AML-193 (cell line): ENCODE measurements at places on chromosomes 5 and 9.

- DNase-seq, result no peak
Observed at GRCh38 chr5:123249446-123249845, 160.4 kb downstream of the PRDM6 start.

DNA sequence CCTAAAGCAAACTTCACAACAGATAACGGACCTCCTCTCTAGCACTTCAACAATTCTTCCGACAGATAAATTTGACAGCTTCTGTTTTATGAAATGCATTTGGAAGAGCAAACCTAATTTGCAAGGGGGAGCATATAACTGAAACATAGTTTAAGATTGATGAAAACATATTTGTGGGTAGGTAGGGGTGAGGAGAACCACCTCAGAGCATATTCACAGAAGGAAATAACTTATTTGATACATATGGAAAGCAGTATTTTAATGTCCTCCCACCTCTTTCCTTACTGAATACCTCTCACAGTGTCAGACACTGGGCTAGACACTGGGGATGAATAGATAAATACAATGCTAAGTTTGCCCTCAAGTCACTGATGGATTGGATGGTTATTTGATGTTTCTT is 384.8 kb downstream of the MAT2B start:
- no peak for DNase-seq

- DNase-seq, result no peak
Observed at GRCh38 chr9:14992516-14992915, 82.3 kb upstream of the FREM1 start.

DNA sequence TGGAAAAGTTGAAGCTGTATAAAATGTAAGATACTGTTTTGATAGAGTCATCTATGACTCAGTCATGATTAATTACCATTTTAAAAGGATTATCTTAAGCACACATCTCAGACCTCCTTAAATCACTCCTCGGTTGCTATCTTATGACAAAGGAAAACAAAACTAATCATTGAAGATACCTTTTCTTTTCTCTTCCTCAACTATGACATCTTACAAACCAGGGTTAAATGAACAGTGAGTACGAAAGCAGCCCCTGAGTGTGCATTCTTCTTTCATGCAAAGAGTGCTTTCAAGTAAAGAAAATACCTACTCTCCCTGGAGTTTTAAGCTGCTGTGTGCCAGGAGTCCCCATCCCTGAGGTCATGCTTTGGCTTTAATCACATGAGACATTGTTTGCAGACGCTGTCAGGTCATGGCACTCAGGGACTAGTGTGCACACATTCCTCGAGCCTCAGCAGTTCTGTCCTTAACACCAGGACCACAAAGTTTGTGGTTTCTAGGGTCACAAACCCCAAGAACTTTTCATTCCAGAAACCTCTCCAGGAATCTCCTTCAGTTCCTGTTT is 86.7 kb upstream of the ICE1 start:
- no peak for DNase-seq

DNA sequence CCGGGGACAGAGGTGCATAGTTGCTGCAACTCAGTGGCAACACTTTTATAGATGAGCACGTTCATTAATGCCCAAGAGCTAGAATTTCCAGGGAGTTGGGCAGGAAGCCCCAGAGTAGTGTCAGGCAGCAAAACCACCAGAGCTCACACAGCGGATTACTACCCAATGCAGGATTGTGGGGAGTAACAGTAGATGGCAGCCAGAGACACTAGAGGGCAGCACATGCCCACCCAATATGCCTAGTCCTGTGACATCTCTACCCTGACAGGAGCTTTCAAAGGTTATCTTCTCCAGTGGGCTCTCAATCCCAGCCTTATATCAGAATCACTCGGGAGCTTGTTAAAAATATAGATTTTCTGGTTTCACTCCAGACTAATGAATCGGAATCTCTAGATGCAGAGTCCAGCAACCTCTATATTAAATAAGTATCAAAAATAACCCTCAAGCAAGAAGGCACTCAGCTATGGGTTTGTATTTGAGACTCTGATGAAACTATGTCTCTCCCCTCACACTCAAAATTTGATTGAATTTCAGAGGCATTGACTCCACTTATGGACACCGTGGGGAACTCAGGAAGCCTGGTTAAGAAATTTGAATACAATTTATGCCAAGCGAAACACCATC is 58.4 kb upstream of the PHF24 start:
- DNase-seq, result peak; percentile 67

DNA sequence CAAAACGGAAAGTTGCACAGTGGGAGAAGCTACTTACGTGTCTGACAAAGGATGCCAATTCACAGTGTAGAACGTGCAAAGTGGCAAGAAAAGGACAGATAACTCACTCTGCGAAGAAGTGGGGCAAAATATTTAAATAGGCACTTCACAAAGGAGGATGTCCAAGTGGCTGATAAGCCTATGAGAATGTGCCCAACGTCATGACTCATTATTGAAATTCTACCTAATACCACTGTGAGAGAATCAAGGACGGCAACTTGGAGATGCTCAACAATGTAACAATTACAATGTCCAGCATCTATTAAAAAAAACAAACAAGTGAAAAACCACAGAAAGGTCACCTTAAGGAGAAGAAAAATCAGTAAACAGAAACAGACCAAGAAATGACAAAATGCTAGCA is 59.0 kb downstream of the NACC2 start:
- DNase-seq, result no peak

DNA sequence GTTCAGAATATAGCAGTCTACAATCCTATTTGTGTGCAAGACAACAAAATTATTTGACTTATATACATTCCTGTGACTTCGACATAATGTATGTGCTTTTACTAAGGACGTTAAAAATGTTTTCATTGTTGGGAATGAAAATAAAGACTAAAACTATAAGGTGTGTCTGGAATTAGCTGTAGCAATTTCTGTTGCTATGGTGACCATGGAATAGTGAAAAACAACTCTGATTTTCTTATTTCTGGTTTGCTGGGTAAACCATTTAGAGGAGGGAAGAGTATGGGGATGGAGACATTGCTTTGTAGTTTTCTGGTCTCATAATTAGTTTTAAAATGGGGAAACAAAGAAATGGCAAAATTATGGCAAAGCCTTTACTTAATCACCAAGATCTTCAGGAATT is 343.2 kb downstream of the SEMA5A start:
- DNase-seq, result no peak

- DNase-seq, result no peak
Observed at GRCh38 chr5:15938961-15939360, 240.6 kb downstream of the MARCHF11 start.

- DNase-seq, result no peak
Observed at GRCh38 chr5:2164586-2164985, 281.9 kb upstream of the IRX4 start.

DNA sequence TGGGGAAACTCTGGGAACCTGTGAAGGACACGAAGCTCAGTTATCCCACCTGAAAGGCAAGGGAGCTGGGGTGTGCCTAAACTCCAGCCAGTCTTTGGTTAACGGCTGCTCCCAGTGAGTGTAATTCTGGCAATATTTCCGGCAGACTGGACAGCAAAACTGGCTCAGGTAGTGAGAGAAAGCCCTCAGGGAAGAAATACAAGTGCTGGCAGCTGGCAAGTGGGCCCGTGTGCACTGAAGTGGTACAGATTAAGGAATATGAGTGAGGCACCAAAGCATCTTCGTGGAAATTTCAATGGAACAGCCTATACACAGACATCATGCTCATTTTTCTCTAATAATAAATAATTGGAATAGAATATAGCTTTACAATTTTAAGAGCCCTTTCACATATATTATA is 56.2 kb downstream of the ABHD17B start:
- DNase-seq, result no peak

GRCh38 chr5:152188251-152188650 is 216.8 kb downstream of the NMUR2 start:
- no peak for DNase-seq

GRCh38 chr5:133396187-133396741 is 216.1 kb downstream of the FSTL4 start:
- no peak for DNase-seq

DNA sequence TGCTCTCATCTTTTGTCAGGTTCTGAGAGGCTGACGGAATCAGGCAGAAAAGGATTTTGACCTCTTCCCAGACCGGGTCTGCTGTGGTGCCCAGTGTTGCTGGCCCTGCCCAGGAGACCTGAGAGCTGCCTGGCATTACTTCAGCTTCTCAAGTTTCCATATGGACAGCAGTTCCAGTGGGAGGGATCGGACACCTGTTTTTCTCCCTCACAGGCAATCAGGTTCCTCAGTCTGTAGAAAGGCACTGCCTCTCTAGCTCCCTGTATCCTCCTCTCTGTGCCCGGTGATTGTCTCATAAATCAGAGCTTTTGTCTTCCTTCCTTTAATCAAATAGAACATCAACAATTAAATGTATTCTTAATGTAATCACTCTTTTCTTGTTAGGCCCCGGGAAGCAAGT is 198.7 kb downstream of the SEMA6A start:
- no peak for DNase-seq

DNA sequence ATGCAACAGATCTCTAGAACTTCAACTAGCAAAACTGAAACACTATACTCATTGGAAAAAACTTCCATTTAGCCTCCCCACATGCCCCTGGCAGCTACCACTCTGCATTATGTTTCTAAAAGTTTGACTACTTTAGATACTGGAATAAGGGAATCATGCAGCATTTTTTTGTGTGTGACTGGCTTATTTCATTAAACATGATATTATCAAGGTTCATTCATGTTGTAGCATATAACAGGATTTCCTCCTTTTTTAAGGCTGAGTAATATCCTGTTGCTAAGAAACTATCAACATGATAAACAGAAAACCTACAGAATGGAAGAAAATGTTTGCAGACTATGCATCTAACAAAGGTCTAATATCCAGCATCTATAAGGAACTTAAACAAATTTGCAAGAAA is 597.9 kb downstream of the DMRTA1 start:
- no peak for DNase-seq

GRCh38 chr9:28909526-28909925 is 1336.2 kb upstream of the C9orf72 start:
- DNase-seq, result no peak

- no peak for DNase-seq
Observed at GRCh38 chr5:138721979-138722378, 31.2 kb upstream of the CTNNA1 start.

DNA sequence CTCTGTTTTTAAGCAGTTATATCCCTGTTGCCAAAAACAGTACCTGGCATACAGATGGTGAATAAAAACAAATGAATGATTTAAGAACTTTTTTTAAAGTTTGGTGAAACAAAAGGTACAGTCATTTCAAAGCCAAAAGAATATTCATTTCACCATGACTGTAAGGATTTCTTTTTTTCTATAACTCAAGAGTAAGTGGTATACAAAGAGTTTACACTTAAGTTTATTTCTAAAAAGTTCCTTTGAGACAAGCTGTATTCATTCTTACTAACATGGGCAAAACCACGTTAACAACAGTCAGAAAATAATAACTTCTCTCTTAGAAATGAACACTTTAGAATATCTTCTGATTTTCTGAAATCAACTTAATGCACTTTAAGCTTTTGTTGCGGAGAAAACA is 5.3 kb downstream of the TMEM161B start:
- no peak for DNase-seq

DNA sequence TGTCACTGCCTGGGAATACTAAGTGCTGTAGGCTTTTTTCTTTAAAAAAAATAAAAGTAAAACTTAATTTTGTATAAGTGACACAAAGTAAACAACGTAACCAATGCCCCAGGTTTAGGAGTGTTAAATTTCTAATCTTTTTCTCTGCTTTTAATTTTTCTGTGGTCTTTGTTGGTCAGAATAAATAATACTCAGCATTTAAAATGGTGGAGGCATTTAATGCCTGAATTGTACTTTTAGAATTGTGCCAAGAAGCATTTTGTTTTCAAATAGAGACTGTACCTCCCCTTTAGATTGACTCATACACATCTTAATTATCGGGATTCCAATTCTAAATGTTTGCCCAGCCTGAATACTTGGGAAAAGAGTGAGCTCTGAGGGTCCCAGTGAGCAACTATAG is 1.6 kb downstream of the DMXL1 start:
- no peak for DNase-seq

DNA sequence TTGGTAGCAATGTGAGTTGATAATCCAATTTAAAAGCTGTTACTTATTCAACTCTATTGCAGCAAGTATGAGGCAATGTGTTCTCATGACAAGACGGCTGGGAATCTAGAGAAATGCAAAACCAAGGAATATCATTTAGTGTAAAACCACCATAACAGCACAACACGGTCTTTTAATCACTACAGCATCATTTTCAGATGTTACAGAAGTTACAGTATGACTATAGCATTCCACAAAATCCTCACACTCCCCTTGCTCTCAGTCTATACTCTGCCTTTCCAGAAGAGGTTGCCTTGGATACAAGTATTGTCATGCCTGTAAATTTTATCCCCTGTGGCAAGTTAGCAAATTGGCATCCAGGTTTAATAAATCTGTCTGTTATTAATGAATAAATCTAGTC is 28.6 kb upstream of the TAS2R1 start:
- no peak for DNase-seq

GRCh38 chr5:60334281-60334713 is 365.7 kb downstream of the DEPDC1B start:
- DNase-seq, result no peak

- DNase-seq, result no peak
Observed at GRCh38 chr5:76269259-76269931, 133.7 kb upstream of the IQGAP2 start.

DNA sequence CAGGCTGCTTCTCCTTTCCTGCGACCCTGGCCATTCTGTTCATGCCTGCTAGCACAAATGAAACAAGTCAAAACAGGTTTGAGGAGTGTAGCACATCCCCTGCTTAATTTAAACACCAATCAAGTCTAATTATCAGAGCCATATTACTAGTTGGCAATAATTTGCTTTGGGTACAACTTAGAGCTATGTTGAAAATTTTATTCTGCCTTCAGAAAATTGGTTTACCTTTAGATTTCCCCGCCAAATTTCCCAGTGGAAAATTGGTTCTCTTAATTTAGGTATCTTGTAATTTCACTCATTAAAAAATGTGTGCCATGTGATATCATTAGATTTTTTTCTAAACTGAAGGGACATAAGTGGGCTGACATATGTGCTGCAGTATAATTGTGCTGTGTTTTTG is 265.8 kb downstream of the MAST4 start:
- no peak for DNase-seq

GRCh38 chr5:32055891-32056866 is 117.9 kb downstream of the GOLPH3 start:
- DNase-seq, result no peak

- no peak for DNase-seq
Observed at GRCh38 chr5:19104948-19105347, 883.1 kb downstream of the CDH18 start.

- DNase-seq, result no peak
Observed at GRCh38 chr9:27462434-27462833, 61.7 kb upstream of the IFNK start.
